ENCODE measurements at places on chromosomes 5 and 9.

DNA sequence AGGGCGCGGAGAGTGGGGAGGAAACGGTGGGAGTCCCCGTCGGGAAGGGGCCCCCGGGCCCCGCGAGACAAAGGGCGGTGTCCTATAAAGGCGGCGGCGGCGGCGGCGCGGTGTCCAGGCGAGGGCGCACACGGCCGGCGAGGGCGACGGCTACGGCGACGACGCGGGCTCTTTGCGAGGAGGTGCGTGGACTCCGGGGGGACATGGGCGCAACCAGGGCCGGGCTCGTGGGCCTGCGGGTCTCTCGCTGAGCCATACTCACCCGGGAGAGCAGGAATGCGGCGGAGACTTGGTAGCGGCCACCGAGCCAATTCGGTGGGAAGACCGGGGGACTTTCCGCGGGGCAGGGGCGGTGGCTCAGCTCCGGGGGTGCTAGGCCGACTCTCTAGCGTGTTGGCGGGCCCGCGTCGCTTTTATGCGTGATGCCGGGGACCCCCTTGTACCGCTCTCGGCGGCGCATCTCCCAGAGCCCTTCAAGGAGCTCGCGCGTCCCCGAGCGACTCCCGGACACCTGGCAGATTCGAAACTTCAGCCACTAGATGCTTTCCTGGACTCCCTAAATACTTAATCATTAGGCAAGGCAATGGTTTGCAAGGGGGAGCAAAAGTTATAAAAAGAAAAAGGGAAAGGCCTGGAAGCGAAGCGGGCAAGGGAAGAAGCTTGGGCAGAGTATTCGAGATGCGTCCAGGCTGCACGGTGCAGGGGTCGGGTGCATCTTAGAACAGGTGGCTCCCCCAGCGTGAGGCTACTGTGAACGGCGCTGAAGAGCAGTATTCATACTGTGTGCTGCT is 5.9 kb upstream of the TAL2 start:
- DNase-seq = no peak

- DNase-seq = no peak
Observed at GRCh38 chr5:80187421-80188090, 68.3 kb downstream of the SERINC5 start.

- no peak for DNase-seq
Observed at GRCh38 chr9:133470988-133471387, 7.9 kb downstream of the SLC2A6 start.

DNA sequence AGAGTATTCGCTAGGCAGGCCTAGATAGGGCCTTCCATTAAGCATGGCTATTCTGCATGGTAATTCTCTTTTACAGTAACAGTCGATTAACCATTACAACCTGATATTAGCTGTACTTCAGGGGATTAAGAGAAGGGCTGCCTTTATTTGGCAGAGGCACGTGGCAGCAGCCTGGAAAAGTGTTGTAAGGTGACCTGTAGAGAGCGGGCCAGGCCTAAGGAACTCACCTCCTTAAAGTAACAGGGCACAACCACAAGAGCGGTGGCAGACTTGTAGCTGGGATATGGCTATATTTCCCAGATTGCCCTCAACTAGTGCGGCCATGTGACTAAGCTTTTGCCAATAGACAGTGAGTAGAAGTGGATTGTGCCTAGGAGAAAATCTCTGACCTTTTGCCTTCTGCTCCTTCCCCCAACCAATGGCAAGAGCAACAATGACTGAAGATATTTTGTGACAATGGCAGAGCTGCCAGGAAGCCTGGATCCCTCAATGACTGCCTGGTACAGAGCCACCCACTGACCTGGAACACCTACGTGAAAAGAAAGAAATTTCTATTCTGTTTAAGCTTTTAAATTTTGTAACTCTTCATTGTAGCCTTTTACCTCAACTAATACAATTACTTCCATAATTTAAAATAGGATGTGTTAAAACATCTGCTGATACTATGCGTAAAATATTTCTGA is 18.9 kb upstream of the ANKRD34B start:
- DNase-seq = no peak

DNA sequence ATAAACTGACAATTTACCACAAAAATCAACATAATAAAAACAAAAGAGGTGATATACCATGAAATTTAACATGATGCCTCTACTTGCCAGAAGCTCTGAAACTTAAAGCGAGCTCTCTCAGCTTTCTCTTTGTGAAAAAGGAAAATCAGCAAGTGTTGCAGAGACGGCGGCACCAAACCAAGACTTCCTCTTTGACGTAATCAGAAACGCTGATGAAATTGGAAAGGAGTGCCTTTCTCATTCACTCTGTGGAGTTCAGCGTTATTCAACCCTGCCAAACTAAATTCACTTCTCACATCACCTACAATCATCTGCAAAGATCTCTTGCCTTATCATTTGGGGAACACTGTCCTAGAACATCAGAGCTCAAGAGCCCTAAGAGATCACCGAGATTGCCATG is 32.2 kb downstream of the ANXA6 start:
- DNase-seq = no peak

- no peak for DNase-seq
Observed at GRCh38 chr9:3516667-3517330, 9.0 kb downstream of the RFX3 start.

DNA sequence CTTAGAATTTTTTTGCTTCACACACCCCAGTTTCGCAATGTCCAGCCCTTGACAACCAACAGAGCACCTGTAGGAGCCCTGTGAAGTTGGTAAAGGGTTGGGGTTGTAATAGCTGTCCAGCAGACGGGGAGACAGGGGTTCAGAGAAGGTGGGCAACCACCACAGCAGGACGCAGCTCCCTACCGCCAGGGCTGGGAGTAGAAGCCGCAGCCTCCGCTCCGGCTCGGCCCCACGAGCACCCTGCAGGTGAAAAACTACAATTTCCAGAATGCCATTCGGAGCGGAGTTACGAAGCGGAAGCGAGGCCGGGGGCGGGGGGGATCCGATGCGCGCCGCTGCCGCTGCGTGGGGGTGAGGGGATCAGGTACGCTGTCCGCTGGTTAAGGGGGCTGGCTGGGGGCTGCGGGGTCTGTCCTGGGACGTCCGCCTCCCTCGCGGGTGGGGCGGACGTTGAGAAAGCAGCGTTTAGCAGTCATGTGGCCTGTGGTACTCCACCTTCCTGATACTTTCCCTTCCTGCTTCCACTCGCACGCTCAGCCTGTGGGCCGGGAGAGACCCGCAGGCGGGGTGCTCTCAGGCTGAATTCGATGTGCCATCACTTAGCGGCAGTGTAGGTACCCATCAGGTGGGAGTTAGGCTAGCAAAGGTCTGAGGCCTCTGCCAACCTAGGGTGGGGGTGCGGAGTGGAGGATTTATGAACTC is at the start of gene TRMT10B:
TSS of gene TRMT10B (plus strand) at position 317 of the 702 bp plus-strand sequence. CDS start 8,127 bp downstream, outside the sequence.
- peak; percentile 63 for DNase-seq

DNA sequence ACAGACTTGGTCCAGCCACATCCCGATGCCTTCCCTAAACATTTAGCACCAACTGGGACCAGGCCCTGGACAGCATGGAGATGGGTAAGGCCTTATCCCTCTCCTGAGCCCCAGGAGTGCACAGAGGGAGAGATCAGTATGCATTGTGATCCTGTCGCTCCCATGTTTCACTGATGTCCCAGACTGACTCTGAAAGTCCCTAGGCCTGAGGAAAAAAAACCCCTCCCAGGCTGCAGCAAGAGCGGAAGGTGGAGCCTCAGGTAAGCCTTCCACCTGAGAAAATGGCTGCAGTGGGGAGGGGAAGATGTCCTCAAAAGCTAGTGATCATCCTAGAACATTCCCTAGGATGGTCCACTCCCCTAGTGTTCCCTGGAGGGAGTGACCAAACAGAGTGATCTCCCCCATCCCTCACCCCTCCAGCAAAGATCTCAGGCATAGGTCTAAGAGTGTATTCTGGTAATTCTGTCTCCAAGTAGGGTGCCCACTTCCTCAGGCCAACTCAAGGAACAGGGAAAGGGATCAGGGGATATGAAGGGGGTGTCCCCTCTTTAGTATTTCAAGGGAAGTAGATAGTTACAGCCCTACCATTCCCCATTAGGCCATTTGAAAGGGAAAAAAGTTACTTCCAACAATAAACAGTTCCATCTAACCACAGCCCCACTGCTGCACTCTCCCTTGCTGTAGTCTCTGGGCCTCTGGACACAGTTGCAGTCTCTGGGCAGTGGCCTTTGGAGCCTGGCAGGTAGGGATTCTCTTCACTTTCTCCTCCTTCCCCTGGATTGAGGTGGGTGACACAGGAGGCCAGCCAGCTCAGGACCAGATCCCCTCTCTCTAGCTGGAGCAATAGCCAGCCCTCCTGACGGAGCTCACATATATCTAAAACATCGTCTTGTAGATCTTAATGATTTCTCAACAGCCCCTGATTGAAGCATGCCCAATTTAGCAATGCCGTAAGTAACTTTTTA is 6.8 kb upstream of the CXXC5 start:
- no peak for DNase-seq

- no peak for DNase-seq
Observed at GRCh38 chr5:140246378-140247122, 56.4 kb downstream of the PFDN1 start.

DNA sequence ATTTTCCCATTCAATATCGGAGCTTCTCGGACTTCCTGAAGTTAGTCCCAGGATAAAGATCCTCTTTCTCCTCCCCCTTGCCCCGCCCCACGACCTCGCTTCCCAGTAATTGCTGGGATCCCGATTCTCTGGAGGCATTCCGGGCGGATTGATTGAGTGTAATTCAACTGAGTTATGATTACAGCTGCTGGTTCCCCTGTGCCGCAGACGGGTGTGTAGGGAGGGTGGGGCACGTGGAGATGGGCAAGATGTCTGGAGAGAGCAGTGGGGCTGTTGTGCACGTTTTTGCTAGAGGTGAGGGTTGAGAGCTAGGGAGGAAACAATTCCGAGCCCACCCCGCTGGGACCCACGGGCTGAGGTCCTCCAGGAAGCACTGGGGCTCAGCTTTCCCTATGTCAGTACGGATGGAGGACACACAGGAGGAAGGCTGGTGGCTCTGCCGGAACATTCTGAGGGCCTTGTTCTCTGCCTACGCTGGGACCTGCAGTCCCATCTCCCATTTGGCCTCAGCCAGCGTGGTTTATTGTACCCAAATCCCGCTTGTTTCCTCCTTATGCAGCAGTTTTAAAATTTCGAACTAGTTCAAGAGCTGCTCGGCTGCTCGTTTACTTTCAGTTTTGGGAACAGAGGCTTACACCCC is 2.4 kb upstream of the DMRT2 start:
- DNase-seq = no peak

DNA sequence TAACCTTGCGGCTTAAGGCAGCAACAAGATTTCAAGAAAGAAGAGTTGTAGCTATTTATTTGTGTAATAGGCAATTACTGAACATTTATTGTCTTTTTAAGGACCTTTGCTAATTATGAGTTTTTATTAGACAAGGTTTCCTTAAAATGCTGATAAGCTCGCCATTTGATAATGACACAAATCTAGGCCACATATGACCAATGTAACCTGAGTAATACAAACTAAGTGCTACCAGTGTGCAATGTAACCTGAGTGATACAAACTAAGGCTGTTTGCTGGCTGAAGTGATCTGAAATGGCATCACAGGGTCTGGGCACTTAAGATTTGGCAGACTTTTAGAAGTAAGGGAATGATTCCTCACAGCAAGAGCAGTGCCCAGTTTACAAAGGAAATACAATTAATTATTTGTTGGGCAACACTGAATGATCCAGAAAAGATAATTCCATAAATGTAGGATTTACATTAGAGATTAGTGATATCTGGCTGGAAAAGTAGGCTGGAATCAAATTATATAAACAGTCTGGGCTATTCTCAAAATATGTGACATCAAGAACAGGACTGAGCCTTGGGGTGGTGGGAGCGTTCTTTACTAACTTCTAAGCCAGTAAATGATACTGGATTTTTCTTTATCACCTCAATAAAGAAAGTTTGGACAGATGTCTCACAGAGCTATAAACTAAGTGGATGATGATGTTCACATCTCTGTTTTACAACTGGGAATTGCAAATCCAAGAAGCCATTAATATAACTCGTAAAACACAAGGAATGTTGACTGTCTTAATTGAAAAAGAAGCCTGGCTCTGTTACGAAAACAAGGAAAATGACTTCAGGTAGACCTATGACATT is 54.8 kb downstream of the MRPS27 start:
- no peak for DNase-seq

- no peak for DNase-seq
Observed at GRCh38 chr5:75461679-75462078, 49.8 kb downstream of the CERT1 start.

- DNase-seq = no peak
Observed at GRCh38 chr5:123093111-123093600, 4.1 kb downstream of the PRDM6 start.

GRCh38 chr5:121731377-121731776 is 120.3 kb upstream of the FTMT start:
- no peak for DNase-seq

DNA sequence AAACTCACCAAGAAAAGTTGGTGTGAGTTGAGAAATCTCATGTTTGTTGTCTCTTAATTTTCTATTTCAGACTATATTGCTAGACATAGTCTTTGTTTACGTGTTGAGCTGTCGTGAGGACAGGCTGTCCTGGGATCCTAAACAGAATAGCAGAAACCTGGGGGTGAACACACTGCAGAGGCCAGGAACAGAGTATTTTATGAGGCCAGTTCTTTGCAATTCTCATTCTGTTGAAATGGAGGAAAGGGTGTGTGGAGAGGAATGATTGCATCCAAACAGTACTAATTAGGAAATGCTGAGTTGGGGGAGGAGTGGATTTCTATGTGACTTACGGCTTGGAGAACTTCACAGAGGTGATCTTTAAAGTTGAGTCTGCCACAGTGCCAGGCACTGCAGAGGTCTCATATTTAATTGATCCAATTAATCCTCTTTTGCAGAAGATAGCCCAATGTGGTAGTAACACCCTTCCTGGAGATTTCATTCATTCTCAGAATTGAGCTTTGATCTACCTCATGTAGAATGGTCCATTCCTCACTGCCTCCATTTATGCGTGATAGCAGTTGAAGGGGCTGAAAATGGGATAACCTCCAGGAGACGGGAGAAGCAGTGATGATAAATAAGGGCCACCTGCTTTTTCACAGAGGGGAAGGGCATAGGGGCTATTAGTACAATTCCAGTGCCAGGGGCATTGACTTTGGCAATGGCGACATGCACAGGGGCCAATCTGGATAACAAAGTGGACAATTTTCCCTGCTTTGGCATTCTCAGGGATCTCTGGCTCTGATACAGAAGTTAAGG is 84.7 kb upstream of the TNFAIP8 start:
- no peak for DNase-seq

DNA sequence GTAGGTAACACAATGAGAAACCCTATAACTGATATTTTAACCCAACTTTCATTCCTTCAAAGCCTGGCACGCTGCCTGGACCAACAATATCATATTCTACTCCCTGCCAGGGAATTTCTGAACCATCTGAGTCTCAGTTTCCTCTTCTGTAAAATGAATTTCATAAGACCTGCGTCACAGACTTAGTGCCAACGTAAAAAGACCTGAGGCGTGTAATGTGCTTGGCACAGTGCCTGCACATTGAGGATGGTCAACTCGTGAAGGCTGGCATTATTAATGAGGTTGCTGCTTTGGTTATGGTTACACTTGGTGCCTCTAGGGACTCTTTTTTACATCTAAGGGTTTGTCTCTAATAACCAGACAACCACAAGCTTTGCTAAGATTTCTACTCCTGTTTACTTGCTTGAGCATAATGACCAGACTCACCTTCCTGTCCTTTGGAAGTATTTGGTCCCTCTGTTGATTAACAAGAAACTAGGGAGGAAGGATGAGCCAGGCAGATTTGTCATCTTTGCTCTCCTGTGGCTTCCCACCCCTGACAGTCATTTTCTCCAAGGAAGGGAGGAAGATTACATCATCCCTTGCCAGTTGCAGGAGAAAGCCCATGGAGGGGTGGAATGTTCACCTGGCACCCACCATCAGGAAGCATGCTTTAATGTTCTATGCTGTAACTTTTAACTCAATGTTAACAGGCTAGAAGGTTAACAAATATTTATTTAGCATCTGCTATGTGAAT is 79.0 kb downstream of the PAPPA start:
- no peak for DNase-seq

Measured in stimulated activated CD4-positive, alpha-beta T cell treated with anti-CD3 and anti-CD28 coated beads, TNF-alpha, amount 100 ng/mL, for 4 hours (primary cell).